NCI-H1417 (cell line): ENCODE measurements at places on chromosomes 1 and 21.

DNA sequence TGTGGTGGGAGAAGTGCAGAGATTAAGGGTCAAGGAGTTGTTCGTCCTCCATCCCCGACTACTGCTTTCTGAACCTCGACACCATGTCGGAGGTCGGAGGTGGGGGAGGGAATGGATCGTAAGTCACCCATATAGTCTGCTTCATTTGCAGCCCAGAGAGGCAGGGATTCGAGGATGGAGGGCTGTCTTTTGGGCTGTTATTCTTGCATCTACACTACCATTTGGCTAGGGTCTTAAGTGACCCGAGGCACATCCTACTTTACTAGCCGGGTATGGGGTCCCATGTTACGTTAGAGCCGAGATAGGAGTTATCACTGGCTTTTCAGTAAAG, 578 bp downstream of the USP21 start:
- no peak for DNase-seq

- no peak for DNase-seq
These were observed 7.1 kb upstream of the TMEM167B start for GRCh38 chr1:109083501-109083900.

GRCh38 chr1:162168261-162168660, 98.8 kb downstream of the NOS1AP start:
- peak; percentile 34 for DNase-seq

DNA sequence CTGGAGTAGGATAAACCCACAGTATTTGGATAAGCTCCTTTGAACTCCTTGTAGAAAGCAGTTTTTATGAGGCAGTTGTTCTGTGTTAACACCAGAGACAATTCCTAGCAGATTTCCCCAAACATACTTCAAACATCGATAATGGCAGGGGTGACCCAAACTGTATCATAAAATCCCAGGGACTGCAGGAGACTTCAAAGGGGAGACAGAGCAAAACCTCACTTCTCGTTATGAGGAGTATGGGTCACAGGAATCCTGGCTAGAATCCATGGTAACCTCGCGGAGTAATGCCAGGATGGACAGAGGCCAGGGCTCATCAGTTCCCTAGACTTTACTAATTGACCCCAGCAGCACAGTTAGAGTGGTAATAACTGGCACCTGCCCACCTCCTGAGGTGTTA, 148.0 kb downstream of the DHRS3 start:
- peak; percentile 83 for DNase-seq

- peak; percentile 18 for DNase-seq
These were observed 100.7 kb upstream of the SLC25A33 start for GRCh38 chr1:9438431-9439073.

DNA sequence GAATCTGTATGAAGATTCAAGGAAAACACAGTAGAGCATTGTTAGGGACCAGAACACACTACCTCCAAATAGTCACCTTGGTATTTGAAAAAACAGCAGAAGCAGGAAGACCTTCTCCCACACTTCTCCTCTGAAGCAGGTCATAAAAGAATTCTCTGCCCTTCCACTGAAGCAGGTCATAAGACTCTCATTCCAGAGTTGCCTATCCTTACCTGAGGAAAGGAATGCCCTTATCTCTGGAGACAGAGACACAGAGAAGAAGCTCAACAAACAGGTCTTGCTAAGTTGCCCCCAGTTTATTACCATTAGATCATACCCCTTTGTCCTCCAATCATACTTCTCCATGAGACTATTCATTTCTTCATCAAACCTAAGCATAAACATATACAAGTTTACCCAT, 225.8 kb upstream of the TNR start:
- no peak for DNase-seq

GRCh38 chr1:175287377-175287776, 94.8 kb upstream of the KIAA0040 start:
- DNase-seq: no peak

DNA sequence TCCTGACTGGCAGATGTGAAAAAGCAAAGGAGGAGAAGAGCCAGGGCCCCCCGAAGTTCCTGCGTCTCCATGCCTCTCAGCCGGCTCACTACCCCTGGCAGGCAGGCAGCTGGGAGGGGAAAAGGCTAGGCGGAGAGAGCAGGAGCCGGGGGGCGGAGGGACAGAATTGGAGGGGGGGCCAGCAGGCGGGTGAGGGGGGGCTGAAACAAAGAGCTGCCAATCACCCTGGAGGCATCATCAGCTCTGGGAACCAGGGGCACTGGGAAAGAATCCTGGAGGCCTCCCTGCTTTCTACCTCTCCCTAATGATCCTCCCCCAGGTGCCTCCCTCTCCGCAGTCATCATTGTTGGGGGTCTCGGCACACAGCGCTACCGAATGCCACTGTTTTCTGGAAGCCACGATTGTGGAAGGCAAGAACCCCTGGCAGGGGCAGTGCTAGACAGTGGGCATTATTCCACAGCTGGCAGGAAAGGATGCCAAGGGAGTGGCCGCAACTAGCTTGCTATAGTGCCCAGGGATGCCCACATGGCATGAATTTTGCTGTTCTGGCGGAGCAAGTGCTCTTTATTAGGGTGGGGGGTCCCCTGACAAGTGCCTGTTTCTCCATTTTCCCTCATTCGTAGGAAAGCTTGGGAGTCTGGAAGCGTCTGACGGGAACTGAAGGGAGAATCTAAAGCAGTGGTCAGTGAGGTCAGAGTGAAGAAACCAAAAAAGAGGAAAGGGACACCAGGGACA, at the start of gene THBS3:
THBS3 (minus strand) TSS at position 92 of the 735 bp plus-strand sequence; CDS start at position 71, 21 bp downstream.
- no peak for DNase-seq

GRCh38 chr1:201750934-201751333, 78.0 kb upstream of the IPO9 start:
- DNase-seq: no peak

DNA sequence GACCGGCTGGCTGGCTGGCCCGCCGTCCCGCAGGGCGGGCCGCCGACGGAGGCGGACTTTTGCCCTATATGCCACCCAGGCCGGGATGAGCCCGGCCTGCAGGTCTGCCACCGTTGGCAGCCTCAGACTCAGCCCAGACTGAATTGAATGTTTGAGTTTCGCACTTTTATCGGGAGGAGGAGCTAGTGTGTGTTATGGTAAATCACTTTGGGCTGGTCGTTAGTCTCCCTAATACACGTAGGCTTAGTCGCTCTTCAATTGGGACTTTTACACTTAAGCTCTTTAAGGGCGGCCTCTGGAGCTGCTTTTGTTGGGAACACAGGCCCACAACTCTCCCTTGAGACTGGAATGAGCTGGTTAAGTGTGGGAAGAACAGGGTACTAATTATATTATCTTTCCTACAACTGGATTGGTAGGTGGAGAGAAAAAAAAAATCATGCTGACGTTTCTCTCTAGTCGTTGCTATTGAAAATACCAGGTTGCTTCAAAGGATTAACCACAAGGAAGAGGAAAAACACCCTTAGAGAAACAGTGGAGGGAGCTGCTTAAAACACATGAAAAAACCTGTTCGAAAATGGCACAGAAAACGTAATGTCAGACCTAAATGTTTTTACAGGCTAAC, 1.4 kb upstream of the IRF2BP2 start:
- DNase-seq: peak; percentile 96

GRCh38 chr1:44044071-44044801, 13.0 kb upstream of the SLC6A9 start:
- DNase-seq: no peak

GRCh38 chr1:33183306-33183705, 1.5 kb upstream of the TRIM62 start:
- no peak for DNase-seq

GRCh38 chr1:34631126-34631525, 123.7 kb upstream of the GJB5 start:
- no peak for DNase-seq

- DNase-seq: peak; percentile 13
These were observed 378.9 kb downstream of the PLPP3 start for GRCh38 chr1:56200442-56200841.

DNA sequence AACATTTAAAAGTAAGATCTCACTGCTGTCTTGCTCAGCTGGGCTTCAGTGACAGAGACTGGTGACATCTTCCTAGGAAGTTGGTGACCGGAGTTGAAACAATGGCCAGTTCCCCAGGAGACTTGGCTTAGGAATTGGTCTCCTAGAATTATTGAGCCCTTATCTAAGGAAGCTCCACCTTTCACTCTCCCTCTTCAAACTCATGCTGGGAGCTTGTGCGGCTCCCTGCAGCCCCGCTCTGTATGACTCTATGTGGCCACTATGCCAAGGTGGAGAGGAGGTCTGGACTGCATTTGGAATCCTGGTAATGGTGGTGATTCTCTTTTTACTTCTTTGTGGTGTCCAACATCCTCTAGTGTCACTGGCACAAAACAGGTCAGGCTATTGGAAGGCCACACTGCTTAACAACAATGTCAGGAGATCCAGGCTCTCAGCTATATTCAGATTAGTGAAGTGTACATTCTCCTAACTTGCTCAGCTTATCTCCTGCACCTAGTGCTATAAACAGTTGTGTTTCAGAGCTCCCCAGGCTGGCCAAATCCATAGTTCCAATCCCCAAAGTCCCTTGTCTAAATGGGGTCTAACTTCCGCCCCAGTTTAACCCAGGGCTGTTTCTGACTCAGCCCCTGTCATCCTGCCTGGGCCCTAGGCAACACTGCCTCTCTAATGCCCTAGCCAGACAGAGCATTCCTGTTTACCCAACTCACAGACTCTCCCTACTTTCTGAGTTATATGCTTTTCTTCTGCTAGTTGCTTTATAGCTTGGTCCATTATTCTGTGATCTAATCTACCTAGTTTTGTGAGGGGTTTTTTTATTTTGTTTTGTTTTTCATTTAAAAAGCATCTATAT, 18.3 kb downstream of the ATP2B4 start:
- no peak for DNase-seq

- no peak for DNase-seq
These were observed 39.4 kb upstream of the CAMK1G start for GRCh38 chr1:209544098-209544497.
